Smooth muscle cell of the umbilical artery (primary cell): ENCODE measurements at places on chromosomes 16 and 17. TPM values are rescaled to one million over a fixed set of nuclear protein-coding genes. Genes with fewer than 3 reads are reported as not detected.

GAS7 gene
- 2.8 and 16.0 TPM in 2 replicates for total RNA-seq

EFNB3 gene
- total RNA-seq: under 0.01 and 0.23 TPM in 2 replicates

PROCA1 gene
- total RNA-seq: 1.2 and 1.4 TPM in 2 replicates

DLX3 gene
- not detected in 2 replicates for total RNA-seq

TP53TG3C gene
- total RNA-seq: not detected in 2 replicates

ZNF750 gene
- total RNA-seq: not detected in 2 replicates

DNAAF8 gene
- 0.83 and 1.2 TPM in 2 replicates for total RNA-seq

WSCD1 gene
- total RNA-seq: 0.05 and 0.30 TPM in 2 replicates

DNAAF1 gene
- total RNA-seq: under 0.01 TPM in 1 of 2 replicates, not detected in the other

GPR139 gene
- not detected in 2 replicates for total RNA-seq

WNT3 gene
- 0.65 and 0.89 TPM in 2 replicates for total RNA-seq

PRSS21 gene
- not detected in 2 replicates for total RNA-seq

HSD17B1 gene
- 0.88 and 1.5 TPM in 2 replicates for total RNA-seq

PTX4 gene
- total RNA-seq: not detected in 2 replicates

FBXL16 gene
- total RNA-seq: 0.28 and 0.59 TPM in 2 replicates

HOXB13 gene
- total RNA-seq: under 0.01 TPM in 1 of 2 replicates, not detected in the other

NPIPA2 gene
- 0.59 TPM in 1 of 2 replicates, not detected in the other for total RNA-seq

ZNF764 gene
- total RNA-seq: 4.2 and 4.8 TPM in 2 replicates

ACSM2A gene
- not detected in 2 replicates for total RNA-seq

PRSS22 gene
- total RNA-seq: not detected in 2 replicates

ANKS3 gene
- 32.8 and 33.3 TPM in 2 replicates for total RNA-seq

CPHXL2 gene
- not detected in 2 replicates for total RNA-seq

ZPBP2 gene
- not detected in 2 replicates for total RNA-seq

KRT15 gene
- 1.8 and 8.6 TPM in 2 replicates for total RNA-seq

CPSF4L gene
- total RNA-seq: not detected in 2 replicates

DDX52 gene
- 18.7 and 25.4 TPM in 2 replicates for total RNA-seq

CES2 gene
- 18.4 and 32.4 TPM in 2 replicates for total RNA-seq

KREMEN2 gene
- total RNA-seq: not detected in 2 replicates

METTL26 gene
- 69.5 and 83.7 TPM in 2 replicates for total RNA-seq
